GM10248 (cell line): ENCODE measurements at places on chromosomes 2 and 18.

GRCh38 chr18:57859314-57859713 is 56.2 kb upstream of the ATP8B1 start:
- peak; percentile 23 for DNase-seq

GRCh38 chr18:77066689-77067088 is 65.9 kb downstream of the MBP start:
- DNase-seq, result no peak

DNA sequence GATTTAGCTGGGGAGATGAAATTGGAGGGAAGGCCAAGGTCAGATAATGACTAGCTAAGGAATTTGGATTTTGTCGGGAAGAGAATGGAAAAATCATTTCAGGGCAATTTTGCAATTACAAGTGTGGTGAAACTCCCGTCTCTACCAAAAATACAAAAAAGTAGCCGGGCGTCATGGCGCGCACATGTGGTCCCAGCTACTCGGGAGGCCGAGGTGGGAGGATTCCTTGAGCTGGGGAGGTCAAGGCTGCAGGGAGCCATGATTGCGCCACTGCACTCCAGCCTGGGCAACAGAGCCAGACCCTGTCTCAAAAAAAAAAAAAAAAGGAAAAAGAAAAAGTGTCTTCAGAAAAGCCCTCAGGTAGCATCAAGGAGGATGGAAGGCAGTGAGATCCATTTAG is 1.2 kb upstream of the TXNL1 start:
- DNase-seq, result no peak

GRCh38 chr2:210169516-210170195 is 1.6 kb downstream of the KANSL1L start:
- DNase-seq, result peak; percentile 24

DNA sequence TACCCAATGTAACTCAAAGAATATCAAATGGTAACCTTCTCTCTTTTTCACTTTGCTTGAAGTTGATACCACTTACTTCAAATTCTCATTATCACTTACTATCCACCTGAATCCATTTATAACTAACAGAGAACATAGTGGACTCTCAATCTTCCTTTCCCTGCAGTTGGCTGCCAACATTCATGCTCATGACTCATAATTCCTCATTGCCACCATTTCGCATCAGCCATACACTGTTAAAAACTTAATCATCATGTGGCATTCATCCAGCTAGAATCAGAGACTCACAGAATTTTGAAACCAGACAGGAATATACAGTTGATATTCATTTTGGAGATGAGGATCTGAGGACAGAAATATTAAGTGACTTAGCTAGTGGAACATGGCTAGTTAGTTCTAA is 56.8 kb downstream of the SLC4A10 start:
- DNase-seq, result no peak

- DNase-seq, result no peak
Measured at GRCh38 chr2:37837628-37838328, 87.3 kb upstream of the RMDN2 start.

- no peak for DNase-seq
Measured at GRCh38 chr18:29191263-29191662, 1014.3 kb upstream of the CDH2 start.

DNA sequence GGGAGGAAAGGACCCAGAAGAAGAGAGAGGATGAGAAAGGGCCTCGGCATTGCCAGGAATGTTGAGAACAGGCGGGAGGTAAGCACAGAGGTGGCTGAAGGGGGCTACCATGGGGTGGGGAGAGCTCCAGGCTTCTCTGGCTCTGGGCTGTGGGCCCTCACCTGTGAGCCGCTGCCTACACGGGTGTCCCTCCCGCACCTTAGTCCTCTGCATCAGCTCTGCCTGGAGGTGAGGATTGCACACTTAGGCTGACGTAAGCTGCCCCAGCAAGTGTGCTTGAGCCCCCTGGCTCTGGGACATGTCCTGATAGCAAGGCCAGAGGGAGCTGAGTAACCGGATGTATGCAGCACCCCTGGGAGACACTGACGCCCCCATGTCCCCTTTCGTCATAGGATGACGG is 33.9 kb downstream of the TMEM18 start:
- DNase-seq, result no peak

DNA sequence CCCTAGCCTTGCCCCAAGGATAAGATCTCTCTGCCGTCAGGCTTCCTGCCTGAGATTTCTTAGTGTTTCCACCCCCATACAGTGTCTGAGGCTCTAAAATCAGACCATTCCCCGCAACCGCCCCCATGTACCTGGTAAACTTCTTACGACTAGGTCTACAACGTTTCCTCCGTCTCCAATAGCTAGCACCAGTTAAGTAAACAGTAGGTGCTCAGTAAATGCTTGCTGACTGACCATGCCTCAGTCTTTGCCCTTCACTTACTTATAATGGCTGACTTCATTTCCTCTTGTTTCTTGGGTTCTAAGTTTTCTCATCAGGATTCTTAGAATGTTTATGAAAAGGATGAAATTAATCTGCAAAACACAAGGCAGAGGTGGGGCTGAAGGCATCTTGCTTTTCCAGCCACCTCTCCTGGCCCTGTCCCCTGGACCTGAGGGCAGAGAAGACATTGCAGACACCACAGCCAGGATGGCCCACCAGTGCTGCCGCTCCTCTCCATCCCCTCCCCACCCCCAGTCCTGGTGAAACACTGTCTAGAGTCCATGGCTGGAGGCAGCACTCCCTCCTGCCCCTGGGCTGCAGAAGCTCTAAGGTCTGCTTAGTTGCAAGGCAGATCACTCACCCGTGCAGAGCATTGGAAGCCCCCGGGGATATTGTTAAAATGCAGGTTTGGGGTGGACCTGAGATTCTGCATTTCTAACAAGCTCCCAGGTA is 16.9 kb downstream of the TMEM37 start:
- no peak for DNase-seq

DNA sequence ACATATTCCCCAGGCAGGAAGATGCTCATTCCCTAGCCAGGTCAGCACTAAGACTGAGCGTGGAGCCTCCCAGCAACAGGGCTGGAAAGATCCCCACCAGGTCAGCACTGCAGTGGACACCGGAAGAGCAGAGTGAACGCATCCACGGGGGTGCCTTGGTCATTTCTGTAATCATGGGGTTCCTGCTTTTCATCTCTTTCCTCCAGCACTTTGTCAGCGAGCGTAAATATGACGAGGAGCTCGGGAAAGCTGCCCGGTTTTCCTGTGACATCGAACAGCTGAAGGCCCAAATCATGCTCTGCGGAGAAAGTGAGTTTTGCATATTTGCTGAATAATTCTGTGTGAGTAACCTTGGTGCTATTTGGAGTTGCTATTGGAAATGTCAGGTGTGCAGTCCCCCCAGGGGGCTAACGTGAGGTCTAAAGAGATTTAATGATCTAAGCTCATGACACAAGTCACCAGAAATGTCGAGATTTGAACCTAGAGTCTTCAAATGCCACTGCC is 40.1 kb downstream of the KCTD18 start:
- no peak for DNase-seq

DNA sequence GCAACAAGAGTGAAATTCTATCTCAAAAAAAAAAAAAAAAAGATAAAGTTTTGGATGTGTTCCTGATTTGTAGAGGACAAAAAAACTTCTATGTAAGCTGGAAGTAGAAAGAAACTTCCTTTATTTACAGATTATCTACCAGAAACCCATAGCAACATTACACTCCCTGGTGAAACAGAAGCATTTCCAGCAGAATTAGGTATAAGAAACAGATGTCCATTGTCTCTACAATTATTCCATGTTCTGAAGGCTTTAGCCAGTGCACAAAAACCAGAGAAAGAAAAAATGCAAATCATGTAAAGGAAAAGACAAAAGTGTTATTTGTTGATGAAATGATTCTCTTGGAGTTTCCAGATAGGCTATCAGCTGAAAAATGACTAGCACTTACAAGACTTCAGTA is 4.9 kb downstream of the TUBB6 start:
- no peak for DNase-seq

GRCh38 chr2:39311469-39311868 is 67.7 kb upstream of the CDKL4 start:
- DNase-seq, result no peak

- DNase-seq, result no peak
Measured at GRCh38 chr2:41061356-41061755, 609.5 kb upstream of the SLC8A1 start.

DNA sequence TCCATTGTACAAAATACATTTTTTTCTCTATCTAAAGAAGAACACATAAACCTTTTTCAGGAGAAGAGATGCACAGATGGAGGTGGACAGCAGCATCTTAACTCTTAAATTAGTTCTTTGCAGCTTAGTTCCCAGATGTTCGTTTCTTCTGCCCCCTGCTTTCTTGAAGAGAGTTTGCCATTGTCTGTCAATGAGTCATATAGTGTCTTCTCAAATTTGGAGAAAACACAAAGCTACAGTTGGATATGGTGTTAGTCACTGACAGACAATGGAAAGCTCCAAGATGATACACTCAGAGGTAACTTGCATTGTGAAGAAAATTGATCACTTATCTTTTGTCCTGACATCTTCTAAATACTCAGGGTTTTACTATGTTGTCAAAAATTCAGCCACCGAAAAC is 48.8 kb upstream of the TMEFF2 start:
- no peak for DNase-seq

DNA sequence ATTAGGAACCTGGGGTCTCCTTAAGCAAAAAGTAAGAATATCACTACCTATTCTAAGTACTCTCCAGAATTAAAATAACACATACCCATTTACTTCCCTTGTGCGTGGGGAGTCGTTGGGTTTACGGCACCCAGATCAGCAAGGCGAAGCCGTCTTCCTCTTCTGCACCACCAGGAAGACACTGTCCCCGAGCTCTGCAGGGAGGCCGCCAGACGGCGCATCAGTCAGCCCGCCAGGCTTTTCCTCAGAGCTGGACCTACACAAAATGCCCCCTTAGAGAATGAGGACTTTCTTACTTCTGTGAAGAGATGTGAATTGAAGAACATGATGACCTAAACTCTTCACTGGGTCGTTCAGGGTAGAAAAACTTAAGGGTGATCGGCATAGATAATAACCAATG is 526.5 kb downstream of the GALR1 start:
- DNase-seq, result no peak

DNA sequence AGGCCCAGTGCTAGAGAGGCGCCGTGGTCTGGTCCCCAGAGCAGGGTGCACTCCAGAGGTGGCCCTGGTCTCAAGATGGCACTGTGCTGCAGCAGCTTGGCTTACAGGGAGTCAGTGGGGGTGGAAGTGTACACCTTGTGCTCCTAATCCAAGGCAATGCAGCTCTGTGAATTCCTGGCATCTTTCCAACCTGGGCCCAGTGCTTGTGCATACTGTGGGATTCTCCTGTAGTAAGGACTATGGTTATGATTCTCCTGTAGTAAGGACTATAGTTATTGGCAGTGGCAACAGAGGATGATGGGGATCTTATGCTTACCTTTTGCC is 616.7 kb upstream of the REG3G start:
- no peak for DNase-seq

DNA sequence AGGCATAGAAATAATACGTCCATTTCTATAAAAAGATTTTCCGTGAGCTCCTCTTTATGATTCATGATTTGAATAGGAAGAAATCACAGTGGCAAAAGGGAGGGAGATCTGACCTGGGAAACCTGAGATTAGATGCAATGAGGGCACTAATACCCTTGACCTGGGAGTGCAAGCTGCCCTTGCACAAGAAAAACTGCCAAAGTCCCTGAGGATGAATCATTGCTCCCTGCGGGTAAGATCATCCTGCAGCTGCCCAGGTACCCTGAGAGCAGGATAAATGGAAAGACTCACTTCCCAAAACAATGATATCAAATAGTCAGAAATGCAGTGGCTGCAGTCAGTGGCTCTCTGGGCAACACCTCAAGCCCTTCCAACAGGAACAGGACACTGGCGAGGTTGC is 11.6 kb downstream of the FHL2 start:
- DNase-seq, result no peak

- DNase-seq, result no peak
Measured at GRCh38 chr2:12504443-12504842, 212.3 kb upstream of the TRIB2 start.

- DNase-seq, result no peak
Measured at GRCh38 chr18:23664674-23665073, 2.0 kb upstream of the ANKRD29 start.

GRCh38 chr2:73993376-73993775 is 8.7 kb downstream of the TET3 start:
- no peak for DNase-seq

- no peak for DNase-seq
Measured at GRCh38 chr18:58268849-58269248, 224.8 kb downstream of the NEDD4L start.

DNA sequence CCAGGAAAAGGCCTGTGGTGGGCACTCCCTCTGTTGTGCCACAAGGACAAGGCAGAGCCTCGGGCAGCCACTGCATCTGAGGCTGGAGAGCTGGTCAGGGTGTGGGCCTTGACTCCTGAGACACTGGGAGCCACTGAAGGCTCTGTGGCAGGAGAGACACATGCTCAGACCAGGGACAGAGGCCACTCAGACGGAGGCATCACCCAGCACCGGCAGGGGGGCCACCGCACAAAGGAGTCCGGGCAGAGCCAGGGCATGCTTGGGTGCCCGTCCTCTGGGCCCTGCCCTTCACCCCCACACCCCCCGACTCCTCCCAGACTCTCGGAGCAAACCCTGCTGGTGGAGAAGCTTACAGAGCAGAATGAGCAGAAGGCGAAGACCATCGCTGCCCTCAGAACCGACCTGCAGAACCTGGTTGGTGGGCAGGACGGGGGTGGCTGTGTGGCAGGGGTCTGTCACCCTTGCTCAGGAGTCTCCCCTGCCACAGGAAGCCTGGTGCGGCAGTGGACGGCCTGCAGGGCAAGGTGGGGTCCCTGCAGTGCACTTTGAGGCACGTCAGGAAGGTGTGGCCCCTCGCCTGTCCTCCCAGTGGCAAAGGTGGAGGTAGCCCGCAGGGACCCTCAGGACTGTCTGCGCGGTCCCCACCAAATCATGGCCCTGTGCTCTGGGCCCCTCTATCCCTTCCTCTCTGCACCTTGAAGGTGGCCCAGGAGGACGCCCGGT is 26.0 kb downstream of the CROCC2 start:
- DNase-seq, result no peak

- no peak for DNase-seq
Measured at GRCh38 chr2:47721296-47721695, 61.6 kb upstream of the MSH6 start.

DNA sequence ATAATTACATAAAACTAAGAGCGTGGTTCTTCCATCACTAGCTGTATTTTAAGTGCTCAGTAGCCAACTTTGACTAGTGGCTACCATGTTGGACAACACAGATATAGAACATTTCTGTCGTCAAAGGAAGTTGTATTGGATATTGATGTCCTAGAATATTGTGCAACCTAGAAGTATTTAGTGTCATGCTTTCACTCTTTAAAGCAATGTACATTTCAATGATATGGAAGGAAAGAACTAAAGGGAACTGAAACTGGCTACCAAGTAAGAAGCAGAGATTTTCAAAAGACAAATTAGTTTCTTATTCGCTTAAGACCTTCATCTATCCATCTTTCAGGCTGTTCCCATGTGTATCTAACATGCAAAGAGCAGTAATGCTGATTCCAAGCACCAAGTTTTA is 85.4 kb upstream of the EML6 start:
- DNase-seq, result peak; percentile 38
